Upper lobe of right lung (tissue), 1 donor: ENCODE measurements at places on chromosomes 7 and 10.

DNA sequence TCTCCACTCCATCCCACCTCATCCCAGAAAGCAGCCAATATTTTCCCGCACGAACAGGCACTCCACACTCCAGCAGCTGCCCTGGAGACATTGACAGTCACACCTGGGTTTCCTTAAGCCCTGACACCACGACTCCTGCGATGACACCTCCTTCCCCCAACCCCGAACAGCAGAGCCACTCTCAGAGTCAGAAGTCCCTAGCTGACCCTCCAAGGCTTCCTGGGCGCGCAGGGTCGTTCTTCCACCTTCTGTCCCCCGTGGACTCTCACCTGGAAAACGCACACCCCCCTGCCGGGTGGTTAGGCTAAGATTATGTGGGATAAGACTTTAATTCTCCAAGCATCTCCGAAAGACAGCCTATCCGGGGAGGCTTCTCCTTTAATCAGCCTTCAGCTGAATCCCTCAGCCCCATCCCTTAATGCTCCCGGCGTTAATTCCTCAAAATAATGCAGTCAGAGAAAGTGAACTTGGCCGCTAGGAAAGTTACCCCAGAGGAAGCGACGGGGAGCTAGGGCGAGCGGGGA, 1.1 kb downstream of the DENND11 start:
- DNase-seq, result no peak

- no peak for DNase-seq
Measured at GRCh38 chr7:14717816-14718215, 184.7 kb downstream of the DGKB start.

GRCh38 chr10:30417301-30417700, 16.7 kb upstream of the MAP3K8 start:
- no peak for DNase-seq

DNA sequence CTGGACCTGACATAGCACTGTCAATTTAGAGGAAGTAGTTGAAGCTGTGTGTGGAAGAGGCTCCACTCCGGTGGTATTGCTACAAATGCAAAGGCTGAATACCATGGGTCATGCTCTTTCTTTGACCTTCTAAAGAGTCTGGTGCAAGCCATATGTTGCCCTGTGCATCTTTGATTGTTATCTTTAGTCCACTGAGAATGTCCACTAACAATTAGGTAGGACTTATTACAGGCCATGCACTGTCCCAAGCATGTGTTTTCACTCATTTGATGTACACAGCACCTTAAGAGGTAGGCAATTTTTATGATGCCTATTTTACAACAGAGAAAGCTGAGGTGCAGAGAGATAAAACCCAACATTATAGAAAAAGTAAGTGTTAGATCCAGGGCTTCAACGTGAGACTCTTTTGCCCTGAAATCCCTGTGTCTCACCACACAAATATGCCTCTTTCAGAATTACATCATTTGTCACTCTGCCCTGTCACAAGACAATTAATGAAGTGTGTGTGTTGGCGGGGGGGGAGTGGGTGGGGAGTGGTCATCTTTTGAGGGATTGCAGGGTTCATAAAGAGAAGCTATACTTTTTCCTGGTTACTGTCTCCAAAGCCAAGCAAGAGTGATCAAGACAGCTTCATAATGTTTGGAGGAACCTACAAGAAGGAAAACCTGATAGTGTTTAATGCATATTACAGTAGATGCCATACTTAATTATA, 637.6 kb upstream of the IGFBP3 start:
- no peak for DNase-seq

DNA sequence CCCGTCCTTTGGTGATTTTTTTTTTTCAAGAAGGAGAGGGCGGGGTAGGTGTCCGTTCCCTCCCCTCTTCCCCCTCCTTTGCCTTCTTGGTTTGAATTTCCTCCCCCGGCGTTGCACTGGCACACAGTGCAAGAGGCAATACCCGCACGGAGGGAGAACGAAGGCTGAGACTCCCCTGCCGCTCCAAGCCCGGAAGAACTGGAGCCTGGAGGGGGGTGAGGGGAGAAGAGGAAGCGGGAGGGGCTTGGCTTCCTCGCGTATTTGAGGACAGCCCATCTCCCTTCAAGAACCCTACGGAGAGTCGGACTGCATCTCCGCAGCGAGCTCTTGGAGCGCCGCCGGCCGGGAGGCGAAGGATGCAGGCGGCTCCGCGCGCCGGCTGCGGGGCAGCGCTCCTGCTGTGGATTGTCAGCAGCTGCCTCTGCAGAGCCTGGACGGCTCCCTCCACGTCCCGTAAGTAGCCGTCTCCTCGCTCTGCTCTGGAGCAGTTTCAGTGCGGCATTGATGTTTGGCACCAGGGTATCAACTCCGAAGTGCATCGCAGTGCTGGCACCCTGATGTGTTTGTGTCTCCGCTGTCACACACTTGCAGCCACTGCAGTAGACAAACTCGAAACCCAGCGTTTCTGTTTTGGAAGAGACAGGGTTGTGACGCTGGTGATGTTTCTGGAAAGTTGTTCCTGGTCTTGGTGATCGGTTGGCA, at the start of gene CNTNAP2:
TSS of gene CNTNAP2 (plus strand) at position 281 of the 702 bp plus-strand sequence. CDS start at position 357, 76 bp downstream.
- no peak for DNase-seq

- DNase-seq, result no peak
Measured at GRCh38 chr10:17025444-17026295, 103.9 kb downstream of the CUBN start.

DNA sequence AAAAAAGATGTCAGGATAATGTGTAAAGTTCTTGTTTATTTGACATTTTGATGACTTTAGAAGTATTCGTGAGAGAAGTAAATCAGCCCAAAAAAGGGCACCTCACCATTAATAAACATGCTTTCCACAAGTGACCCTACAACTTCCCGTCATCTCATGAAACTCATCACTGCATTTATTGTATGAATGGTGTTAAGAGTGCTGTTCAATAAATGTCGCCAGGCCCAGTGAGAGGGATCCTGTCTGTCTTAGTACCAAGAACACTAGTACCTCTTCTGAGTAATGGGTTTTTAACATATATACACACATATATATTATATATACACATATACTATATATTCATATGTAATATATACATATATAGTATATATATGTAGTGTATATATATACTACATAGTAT, 61.9 kb downstream of the TMEM26 start:
- no peak for DNase-seq

DNA sequence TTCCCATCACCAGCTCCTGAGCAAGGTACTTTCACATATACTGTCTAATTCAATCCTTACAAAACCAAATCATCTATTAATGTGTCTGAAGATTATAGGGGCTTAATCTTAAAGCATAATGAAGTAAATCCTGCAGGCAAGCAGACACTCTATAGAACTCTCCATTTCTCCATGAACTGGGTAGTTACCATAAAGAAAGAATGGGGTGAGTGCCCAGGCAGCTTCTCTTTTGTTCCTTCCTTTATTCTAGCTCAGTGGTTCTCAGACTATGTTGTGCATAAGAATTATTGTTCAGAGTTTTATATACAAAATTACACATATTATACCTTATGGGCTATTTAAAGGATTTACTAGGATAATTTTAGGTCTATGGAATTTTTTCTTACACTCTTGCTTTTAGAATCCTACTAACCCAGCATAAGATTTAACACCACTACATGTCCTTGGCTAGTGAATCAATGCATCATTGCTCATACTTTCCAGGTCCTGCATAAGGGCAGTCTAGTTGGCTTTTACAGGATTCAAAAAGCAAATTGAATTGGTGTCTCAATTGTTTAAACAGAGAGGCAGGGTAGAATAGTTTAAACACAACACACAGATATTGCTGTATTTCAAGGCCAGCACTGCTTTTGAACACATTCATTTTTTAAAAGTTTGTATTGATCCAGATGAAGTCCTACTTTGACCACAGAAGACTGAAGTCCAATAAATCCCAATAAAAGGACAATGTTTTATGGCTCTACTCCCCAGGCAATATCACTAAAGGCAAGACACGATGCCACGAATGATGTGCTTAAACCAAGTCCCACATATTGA, 12.9 kb downstream of the SGCE start:
- no peak for DNase-seq

DNA sequence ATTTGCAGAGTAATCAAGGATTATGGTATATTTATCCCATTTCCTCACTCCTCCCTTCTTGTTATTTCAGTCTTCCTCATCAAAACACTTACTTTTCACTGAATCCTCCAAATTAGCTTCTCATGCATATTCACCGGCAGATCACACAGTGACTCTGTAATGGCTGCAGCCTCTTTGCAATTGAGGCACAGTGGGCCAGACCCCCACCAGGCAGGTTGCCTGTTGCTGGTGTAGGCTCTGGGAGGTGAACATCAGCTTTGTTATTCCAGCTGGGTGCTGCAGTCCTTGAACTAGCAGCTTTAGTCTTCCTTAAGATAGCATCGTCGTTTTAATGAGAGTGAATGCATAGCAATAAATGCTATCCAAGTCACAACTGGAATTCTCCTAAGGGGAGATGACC, 449.3 kb downstream of the CNTNAP2 start:
- DNase-seq, result no peak

GRCh38 chr10:2963889-2964631, 103.3 kb upstream of the PFKP start:
- no peak for DNase-seq

DNA sequence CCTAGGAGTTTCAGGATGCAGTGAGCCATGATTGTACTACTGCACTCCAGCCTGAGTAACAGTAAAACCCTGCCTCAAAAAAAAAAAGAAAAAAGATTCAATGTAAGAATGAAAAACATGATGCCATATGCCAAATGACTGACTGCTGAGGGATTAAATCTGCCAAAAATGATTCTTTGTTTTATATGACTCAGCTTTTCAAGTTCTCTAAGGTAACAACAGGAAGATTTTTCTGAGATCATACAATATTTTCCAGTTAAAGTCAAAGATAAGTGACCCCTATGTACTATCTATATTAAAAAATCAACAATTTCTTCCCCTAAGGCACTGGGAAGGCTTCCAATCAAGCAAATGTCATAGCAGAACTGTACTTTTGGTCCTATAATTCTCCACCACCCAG, 271.2 kb upstream of the IMMP2L start:
- DNase-seq, result no peak

DNA sequence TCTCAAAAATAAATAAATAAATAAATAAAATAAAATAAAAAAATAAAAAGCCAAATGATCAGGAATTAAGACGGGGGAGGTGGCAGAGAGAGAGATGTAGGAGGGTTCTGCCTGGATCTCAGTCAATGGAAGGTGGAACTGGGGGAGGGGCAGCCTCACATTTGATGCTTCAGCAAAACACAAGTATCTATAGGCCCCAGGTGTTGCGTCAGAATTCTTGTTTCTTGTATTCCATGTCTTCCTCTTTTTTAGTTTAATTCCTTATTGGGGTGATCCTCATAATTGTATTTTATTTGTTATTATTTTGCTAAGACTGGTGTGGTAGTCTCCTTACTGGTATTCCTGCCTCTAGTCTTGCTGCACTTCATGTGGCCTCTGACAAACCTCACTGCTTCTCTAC, 41.4 kb upstream of the SMARCD3 start:
- DNase-seq, result no peak

DNA sequence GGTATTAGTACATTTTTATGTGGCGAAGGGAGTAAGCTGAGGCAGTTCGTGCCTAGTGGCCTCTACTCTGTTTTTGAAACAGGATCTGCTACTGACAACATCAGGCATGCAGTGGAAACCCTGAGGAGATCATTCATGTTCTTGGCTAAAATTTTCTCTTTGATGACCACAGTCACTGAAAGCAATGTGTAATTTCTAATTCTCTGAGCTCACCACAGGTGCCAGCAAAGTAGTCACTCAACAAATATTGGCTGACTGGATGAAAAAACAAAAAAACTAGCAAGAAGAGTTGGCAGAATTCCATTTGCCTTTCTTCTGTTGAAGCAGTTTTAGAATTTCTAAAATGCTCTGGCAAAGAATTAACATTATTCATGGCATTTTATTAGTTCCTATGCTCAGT, 176.5 kb upstream of the KCTD7 start:
- no peak for DNase-seq

- DNase-seq, result no peak
Measured at GRCh38 chr7:130234078-130234477, 26.4 kb downstream of the SSMEM1 start.
